Tibial artery (tissue), 4 donors: ENCODE measurements at places on chromosomes 3 and 15.

- no peak for DNase-seq
Observed at GRCh38 chr3:159080821-159081220, 279.0 kb downstream of the MFSD1 start.

DNA sequence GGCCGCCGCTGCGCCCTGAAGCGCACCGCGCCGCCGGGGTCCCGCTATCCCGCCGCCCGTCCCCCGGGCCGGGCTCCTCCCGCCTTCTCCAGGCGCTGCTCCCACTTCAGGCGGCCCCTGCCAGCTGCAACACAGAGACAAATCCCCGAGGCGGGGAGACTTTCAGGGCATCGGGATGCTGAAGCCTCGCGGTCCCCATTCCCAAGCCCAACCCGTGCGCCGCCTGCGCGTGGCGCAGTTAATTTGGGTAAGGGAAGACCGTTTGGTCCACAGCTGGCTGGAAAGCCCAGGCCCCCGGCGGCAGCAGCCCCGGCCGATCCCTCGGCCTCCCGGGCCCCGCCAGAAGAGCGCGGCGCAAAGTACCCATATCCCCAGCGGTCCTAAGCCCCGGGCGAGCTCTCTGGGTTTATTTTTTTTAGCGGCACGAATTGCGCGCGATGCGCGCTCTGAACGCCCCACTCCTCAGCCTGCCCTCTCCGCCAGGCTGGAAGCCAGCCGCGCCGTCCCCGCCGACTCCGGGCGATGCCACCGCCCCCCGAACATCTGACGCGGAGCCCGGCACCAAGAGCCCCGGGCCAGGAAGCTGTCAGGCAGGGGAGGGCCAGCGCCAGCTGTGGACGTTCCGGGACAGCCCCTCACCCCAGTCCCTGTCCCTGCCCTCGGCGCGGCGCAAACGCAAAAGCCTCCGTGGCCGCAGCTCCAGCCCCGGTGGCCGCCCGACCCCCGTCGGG, 517 bp downstream of the FBN1 start:
- peak; percentile 55 for DNase-seq

GRCh38 chr3:9250236-9250635, 790 bp upstream of the SRGAP3 start:
- no peak for DNase-seq

DNA sequence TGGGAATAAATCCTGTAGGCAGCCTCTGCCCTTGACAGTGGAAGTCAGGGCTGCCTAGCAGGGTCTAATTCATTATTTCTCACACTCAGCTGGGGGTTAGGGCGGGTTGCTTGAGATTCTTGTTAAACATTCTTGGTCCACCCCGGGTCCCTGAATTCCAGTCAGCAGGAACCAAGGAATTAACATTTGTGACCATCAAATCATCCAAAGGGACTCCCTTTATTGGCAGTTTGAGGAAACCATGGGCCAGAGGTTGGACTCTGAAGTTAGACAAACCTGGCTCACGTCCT, 122.8 kb downstream of the EEFSEC start:
- no peak for DNase-seq

- DNase-seq = no peak
Observed at GRCh38 chr3:157753787-157754136, 250.5 kb upstream of the VEPH1 start.

DNA sequence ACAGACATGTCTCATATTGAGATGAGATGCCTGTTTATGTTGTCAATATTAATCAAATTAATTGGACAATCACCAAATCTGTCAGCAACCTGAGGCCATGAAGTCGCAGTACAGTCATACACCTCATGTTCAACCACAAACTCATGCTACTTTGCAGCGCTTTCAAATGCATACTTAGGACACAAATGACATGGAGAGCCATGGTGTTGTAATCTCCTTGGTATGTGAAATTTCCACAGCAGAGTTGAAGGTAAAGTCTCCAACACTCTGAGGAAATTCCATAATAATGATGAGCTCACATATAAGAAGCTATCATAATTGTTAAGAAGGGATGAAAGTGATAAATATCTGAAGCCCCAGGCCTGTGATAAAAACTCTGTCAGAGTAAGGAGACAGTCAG, 873.9 kb downstream of the MCTP2 start:
- no peak for DNase-seq

DNA sequence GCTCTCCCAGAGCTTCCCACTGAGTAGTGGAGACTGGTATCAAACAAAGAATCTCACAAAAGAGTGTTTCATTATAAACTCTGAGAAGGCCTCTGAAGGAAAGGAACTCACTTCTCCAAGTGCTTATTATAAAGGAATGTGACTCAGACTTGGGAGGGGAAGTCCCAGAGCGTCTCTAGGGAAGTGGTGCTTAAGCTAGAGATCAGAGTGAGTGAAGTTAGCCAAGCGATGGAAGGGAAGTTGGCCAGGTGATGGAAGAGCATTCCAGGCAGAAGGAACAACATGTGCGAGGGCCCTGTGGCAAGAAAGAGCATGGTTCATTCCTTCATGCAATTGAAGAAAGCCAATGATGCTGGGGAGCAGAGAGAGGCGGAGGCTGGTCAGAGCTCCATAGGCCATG, 2.3 kb downstream of the XYLB start:
- no peak for DNase-seq

- DNase-seq = no peak
Observed at GRCh38 chr3:131806736-131807135, 228.1 kb downstream of the CPNE4 start.

DNA sequence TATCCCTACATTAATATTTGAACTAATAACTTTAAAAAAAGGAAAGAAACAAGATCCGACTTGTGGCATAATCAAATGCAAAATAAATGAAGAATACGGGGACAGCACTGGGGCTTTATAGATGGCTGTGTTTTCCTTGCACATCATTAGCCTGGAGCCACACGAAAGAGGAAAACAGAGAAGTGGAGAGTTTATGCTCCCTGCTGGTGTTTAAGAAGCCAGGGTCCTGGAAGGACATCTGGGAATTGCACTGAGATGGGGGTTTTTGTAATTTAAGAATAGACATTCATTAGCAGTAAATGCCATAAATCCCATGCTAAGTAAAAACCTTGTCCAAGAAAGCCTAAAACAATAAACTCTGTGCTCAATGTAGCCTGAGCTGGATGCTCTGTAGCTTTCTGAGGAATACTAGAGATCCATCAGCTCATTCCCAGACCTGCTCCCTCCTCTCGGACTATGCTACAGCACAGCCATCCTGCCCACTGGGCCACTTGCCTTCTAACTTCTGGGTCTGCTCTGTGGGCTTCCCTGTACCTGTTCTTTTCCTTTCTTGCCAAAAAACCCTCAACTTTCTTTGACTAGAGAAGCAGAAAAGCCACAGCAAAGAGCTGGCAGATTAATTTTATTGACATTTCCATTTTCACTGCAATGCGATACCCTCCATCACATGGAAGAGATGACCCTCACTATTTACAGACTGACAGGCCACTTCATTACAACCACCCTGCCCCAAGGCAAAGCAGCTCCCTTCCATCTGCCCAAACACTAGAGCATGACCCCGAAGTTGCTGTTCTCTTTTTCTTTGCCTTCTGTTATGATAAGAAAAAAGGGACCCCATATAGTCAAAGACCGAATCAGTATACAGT, 62.3 kb downstream of the MEIS2 start:
- no peak for DNase-seq

- no peak for DNase-seq
Observed at GRCh38 chr3:69665026-69665737, 74.1 kb upstream of the MITF start.

DNA sequence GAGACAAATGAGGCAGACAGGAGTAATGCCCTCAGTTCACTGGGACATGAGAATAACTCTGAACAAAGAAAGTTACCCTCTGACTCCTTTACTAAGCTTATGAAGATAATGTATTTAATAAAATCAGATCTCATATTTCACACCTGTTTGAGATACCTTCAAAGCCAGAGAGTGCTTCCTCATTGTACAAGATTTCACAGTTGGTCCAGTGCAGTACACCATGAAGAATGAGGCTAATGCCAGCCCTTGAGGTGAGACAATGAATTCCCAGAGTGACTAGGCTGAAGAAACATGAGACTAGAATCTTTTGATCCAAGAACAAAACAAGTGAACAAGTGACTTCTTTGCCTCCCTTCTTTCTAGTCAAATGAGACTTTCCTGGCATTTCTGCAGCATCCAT, 1133.8 kb downstream of the TUSC7 start:
- DNase-seq = no peak
